Activated CD4-positive, alpha-beta T cell treated with anti-CD3 and anti-CD28 coated beads, Interleukin-2, amount 10 ng/mL, durations not matched to agents 24 days and 14 days (primary cell): ENCODE measurements at places on chromosomes 7 and 10. TPM values are rescaled to one million over a fixed set of nuclear protein-coding genes. Genes with fewer than 3 reads are reported as not detected.

DNA sequence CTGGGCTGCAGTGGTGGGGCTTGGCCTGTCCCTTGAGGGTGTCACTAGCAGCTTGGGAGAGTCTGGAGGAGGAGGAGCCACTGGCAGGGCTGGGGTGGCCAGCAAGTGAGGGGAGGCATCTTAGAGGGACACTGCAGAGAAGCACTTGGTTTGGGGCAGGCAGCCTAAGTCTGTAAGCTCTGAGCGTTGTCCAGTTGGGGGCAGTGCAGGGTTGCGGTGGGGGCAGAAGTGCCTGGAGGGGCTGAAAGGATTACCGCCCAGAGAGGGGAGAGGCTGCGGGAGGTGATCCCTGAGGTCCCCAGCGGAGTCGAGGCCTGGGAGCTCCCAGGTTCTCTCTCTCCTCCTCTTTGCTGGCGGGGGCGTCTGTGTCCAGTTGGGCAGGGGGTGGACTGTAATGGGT, 7.4 kb downstream of the ADCYAP1R1 start:
- H3K27ac ChIP-seq = no peak overlapping the region
- H3K27me3 ChIP-seq = peaks cover 1% of the 10 kb centered on the region
- no peak for DNase-seq

GRCh38 chr7:46687203-46687602, 766.1 kb upstream of the IGFBP3 start:
- no peak overlapping the region for H3K27ac ChIP-seq
- no peak overlapping the region for H3K4me3 ChIP-seq
- no peaks in the 10 kb centered on the region for H3K36me3 ChIP-seq
- H3K27me3 ChIP-seq = no peaks in the 10 kb centered on the region

GRCh38 chr7:45700556-45700955, 126.4 kb downstream of the ADCY1 start:
- H3K4me1 ChIP-seq = no peaks in the 10 kb centered on the region
- H3K27ac ChIP-seq = no peak overlapping the region
- no peak overlapping the region for H3K4me3 ChIP-seq
- DNase-seq = no peak
- no peaks in the 10 kb centered on the region for H3K36me3 ChIP-seq
- H3K27me3 ChIP-seq = peaks cover 3% of the 10 kb centered on the region

FRAT1 gene
- total RNA-seq = 2.0 and 2.5 TPM in 2 replicates

- no peak overlapping the region for H3K27ac ChIP-seq
- H3K27me3 ChIP-seq = peaks cover 17% of the 10 kb centered on the region
- H3K36me3 ChIP-seq = no peaks in the 10 kb centered on the region
These were observed 176.3 kb upstream of the ZNF32 start for GRCh38 chr10:43824934-43825333.

DNA sequence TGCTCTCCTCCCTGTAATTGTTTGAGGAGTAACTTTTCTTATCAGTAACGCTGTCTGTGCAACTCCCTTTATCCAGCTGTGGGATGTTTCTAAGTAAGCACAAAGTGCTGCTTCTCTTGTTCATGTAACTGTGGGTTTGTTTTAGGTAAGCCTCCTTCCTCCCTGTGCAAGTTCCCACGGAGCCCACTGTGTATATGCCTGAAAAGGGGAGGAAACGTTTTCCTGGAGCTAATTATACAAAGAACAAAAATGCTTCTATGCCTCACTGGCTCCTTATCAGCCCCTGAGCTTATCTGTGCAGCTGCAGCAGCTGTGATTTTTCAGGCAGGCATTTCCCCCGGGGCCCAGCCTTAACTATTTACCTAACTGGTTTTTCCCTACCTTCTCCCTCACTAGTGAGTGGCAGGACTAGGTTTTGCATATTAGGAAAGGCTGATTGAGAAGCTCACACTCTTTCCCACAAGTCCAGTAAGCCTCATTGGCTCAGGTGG, 593.4 kb upstream of the GHITM start:
- no peak overlapping the region for H3K27ac ChIP-seq
- H3K27me3 ChIP-seq = no peaks in the 10 kb centered on the region
- no peak overlapping the region for H3K4me3 ChIP-seq
- no peak for DNase-seq
- no peaks in the 10 kb centered on the region for H3K36me3 ChIP-seq

NPSR1 gene
- total RNA-seq = not detected in 2 replicates

SH2B2 gene
- total RNA-seq = 2.9 and 3.1 TPM in 2 replicates

ZNF488 gene
- 0.07 TPM in 1 of 2 replicates, not detected in the other for total RNA-seq

DNA sequence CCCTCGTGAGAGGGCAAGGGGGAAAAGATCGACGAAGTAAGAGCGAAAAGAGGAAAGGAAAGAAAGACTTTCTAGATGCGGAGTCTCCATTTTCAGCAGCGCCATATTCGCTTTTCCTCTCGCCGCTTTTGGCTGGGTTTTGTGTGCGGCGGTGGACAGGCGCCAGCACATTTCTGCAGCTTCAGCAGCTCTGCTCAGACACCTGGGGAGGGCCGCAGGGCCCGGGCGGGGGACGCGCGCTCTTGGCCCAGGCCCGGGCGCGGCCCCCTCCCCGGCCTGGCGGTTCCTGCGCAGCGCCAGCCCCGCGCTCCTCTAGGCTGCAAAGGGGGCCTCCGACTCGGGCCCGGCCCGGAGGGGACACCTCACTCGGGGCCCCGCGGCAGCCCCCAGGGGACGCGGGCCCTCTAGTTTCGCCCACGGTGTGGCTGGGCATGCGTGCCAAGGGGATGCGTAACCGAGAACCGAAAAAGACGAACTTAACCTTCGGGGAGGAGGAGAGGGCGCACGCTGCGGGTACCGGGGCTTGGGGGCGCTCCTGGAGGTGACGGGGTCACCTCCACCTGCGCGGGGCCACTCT, 34.5 kb upstream of the EBLN1 start:
- H3K4me1 ChIP-seq = peaks cover 26% of the 10 kb centered on the region
- DNase-seq = no peak
- H3K4me3 ChIP-seq = peak overlapping the region; percentile 91
- H3K36me3 ChIP-seq = peaks cover 7% of the 10 kb centered on the region
- peak overlapping the region; percentile 98 for H3K27ac ChIP-seq
- peaks cover 18% of the 10 kb centered on the region for H3K27me3 ChIP-seq

DNA sequence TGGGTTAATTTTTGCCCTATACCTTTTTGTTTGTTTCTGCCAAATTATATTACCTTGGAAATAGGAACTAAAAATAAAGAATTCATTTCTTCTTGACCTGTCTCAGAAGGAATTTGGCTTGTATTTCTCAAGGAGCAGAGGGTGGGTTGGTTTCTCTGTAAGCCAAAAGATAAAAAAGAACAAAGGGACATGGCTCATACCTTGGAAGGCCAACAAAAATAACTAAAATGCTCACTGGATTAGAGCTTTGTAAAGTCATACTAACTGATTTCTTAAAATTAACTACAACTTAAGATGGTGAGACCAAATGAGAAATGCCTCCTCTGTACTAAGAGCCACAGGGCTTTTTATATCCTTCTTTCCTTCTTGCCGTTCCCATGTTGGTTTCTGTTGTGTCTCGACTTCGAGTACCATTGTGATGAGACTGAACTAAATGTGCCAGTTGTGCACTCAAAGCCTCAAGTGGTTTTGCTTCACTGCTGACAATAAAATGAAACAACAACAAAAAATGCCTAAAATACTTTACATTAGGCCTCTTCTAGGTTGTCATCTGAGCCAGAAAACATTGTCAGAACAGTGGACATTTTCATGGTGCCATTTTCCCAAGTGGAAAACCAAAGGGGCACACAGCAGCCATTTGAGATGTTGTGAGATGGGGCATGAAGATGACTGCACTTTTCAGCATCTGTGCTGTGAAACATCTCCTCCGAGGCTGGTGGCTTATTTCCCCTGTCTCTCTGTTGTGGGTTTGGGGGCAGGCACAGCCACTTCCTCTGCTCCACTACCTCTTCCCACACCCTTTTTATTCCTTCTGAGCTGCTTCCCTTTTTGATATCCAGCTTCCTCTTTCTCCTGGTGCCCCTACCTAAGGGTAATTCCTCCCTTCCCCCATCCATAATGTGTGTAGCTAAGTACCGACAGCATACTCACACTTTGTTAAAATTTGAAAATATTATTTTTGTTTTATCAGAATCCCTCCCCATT, 51.8 kb upstream of the AGR3 start:
- peak overlapping the region; percentile 68 for H3K27ac ChIP-seq
- peak overlapping the region; percentile 32 for H3K4me3 ChIP-seq
- peak; percentile 74 for DNase-seq
- H3K4me1 ChIP-seq = peaks cover 51% of the 10 kb centered on the region
- no peaks in the 10 kb centered on the region for H3K27me3 ChIP-seq

- H3K4me3 ChIP-seq = no peak overlapping the region
- no peaks in the 10 kb centered on the region for H3K4me1 ChIP-seq
- DNase-seq = no peak
- no peaks in the 10 kb centered on the region for H3K36me3 ChIP-seq
- H3K27ac ChIP-seq = no peak overlapping the region
These were observed 159.2 kb downstream of the KCNMA1 start for GRCh38 chr10:77478247-77478961.

DNA sequence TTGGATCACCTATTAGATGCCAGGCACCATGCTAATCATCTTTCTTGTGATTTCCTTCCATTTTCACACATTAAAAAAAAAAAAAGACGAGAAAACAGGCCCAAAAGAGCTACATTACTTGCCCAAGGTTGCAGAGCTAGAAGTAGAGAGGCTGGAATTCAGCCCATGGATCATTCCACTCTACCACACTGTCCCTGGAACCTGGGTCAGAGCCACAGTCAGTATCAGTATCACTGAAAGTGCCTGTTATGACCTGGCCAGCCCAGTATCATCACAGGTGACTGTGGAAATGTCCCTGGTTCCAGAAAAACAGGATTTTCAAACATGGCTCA, 3.3 kb upstream of the FLNC start:
- no peak for DNase-seq
- H3K4me1 ChIP-seq = peaks cover 8% of the 10 kb centered on the region
- H3K36me3 ChIP-seq = no peaks in the 10 kb centered on the region
- no peak overlapping the region for H3K4me3 ChIP-seq

- no peaks in the 10 kb centered on the region for H3K4me1 ChIP-seq
- H3K4me3 ChIP-seq = no peak overlapping the region
- H3K27ac ChIP-seq = no peak overlapping the region
- no peaks in the 10 kb centered on the region for H3K27me3 ChIP-seq
- H3K36me3 ChIP-seq = no peaks in the 10 kb centered on the region
These were observed 408.3 kb upstream of the ANKRD30A start for GRCh38 chr10:36717118-36717517.

TMEM236 gene
- total RNA-seq = 0.02 and 0.05 TPM in 2 replicates

NACAD gene
- total RNA-seq = 0.09 and 0.31 TPM in 2 replicates

ZC3HAV1L gene
- 36.5 and 38.5 TPM in 2 replicates for total RNA-seq

MYO1G gene
- 283 and 290 TPM in 2 replicates for total RNA-seq

DNA sequence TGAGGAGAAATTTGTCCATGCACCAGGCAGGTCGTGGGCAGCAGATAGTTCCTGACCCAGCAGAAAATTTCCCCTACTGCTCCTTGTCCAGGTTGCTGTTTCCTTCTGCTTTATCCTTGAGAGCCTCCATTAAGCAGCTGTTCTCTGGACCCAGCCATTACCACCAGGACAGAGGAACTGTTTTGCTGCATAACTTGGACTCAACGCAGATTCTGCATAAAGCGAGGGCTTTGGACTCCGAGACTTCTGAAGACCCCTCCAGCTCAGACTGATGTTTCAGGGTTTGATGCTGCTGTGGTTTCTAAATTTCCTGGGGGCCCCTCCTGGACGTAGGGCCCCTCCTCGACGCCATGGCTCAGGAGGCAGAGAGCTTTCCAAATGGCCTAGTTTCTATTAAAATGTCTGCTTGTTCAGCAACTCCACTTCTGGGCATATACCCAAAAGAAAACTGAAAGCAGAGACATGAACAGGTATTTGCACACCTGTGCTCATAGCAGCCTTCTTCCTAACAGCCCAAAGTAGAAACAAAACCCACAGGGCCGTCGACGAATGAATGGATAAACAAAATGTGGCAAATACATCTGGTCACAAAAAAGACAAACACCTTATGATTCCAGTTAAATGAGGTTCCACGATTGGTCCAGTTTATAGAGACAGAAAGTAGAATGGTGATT, 28.3 kb upstream of the LMTK2 start:
- H3K27ac ChIP-seq = no peak overlapping the region
- no peak for DNase-seq
- no peaks in the 10 kb centered on the region for H3K36me3 ChIP-seq

DNA sequence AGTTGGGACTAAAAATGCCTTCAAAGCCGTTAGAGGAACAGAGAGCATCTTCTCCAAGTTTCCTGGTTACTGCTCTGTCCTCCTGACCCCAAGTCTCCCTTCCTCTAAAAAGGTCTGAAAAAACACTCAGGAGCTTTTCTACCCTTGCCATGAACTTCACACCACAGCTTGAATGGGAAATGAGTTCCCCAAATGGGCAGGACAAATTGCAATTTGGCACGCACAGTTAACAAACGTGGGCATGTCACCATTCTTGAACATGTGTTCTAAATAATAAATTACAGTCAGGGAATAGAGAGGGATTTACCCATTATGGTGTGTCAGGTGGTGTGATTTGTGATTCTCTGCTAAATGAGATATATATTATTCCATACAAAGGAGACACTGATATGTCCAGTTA, 91.2 kb upstream of the WNT16 start:
- H3K4me3 ChIP-seq = no peak overlapping the region
- H3K27ac ChIP-seq = no peak overlapping the region
- no peaks in the 10 kb centered on the region for H3K27me3 ChIP-seq
- no peaks in the 10 kb centered on the region for H3K4me1 ChIP-seq

KRIT1 gene
- total RNA-seq = 47.3 and 49.2 TPM in 2 replicates

DNA sequence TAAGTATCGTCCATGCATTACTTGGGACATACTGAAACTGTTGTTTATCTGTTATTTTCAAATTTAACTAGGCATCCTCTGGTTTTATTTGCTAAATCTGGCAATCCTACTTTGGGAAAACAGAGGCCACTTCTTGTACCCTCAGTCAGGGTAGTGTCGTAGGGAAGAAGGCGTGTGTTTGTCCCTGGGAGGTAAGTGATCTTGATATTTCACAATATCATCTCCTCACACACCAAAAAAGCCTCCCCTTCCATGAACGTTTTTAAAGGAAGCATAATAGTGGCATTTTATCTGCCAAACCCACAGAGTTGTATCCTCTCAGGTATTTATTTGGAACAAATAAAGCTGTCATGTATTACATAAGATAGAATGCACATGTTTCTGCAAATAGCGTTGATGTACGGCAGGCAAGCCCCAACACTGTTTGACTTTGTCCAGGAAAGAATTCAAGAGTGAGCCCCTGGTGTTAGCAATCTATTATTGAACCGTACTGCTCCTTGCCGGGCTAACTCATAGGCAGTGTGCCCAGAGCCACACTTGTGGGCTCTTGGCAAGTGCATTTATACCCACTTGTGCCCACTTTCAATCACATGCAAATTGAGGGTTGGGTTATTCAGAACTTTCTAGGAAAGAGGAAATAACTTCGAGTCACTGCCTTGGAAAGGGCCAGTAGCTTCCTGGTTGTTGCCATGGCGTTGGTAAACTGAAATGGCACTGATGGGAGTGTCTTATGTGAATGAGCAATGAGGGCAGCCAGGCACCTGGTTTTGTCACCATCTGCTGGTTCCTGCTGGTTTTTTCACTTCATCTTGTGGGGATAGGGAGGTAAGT, 266.0 kb downstream of the USP6NL start:
- H3K4me1 ChIP-seq = no peaks in the 10 kb centered on the region
- DNase-seq = no peak
- H3K36me3 ChIP-seq = no peaks in the 10 kb centered on the region
- H3K4me3 ChIP-seq = no peak overlapping the region
- peaks cover 6% of the 10 kb centered on the region for H3K27me3 ChIP-seq
- no peak overlapping the region for H3K27ac ChIP-seq

DNA sequence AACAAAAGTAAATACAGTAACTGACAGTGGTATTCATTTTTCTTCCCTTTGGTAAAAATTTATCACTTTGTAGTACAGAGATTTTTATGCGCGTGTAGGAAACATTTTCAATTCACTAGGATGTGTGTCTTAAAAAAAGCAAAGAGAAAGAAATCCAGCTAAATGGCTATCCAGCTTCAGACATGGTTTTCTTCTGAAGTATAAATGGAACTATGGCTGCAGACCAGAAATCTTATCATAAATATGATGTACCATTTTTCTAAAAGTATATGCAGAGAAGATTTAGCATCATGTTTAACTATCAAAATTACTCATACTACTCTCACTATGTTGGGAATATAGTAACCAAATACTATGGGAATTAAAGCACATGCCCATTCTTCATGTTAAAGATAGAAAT, 328.4 kb upstream of the SMIM30 start:
- no peak overlapping the region for H3K27ac ChIP-seq
- H3K4me3 ChIP-seq = no peak overlapping the region
